Central memory CD8-positive, alpha-beta T cell (primary cell): ENCODE measurements at places on chromosomes 13 and 19.

GRCh38 chr19:920051-920864 is 3.1 kb downstream of the KISS1R start:
- peak; percentile 47 for DNase-seq

- no peak for DNase-seq
Measured at GRCh38 chr13:22201375-22201925, 530.6 kb downstream of the FGF9 start.

DNA sequence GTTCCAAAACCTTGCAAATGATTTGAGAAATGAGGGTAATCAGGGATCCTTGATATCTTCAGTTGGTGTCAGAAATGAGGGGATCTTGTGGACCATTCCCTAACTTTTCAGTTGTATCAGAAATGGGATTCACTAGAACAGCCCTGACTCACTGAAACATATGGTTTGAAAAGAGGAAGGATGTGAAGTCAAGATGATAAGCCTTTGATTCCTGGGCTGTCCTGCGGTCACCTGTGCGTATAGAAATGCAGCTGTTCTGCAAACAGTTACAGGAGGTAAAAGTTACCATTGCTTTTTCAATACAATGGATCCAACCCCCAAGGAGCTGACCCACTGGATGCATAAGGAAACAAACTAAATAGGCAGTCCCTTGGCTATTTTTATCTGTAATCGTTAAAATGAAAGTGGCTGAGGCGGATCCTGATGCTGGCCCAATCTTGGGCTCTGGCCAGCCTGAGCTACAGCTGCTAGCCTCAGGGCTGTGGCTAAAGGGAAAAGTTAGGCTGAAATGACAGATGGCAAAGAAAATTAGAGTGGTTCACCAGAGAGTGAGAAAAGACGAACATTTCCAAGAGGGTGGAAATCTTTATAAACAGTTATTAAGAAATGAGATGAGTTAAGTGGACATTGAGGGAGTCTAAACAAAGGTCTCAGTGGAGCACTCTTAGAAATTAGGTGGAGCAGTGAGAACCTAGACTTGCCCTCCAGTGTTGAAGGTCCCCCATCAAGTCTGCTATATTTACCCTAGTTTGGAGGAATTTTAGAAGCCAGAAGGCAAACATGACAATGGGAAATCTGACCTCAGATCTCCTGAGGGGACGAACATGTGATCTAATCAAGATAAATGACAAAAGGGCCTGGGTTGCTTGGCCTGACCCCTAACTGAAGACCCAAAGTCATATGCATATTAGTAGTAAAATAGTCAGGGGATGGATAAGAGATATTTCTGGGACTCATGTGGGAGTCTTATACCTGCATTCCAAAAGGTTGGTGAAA is 7.6 kb downstream of the SIGLECL1 start:
- DNase-seq = no peak

- no peak for DNase-seq
Measured at GRCh38 chr13:102567857-102568256, 28.9 kb upstream of the TPP2 start.

- no peak for DNase-seq
Measured at GRCh38 chr13:94550062-94550738, 45.8 kb downstream of the TGDS start.

DNA sequence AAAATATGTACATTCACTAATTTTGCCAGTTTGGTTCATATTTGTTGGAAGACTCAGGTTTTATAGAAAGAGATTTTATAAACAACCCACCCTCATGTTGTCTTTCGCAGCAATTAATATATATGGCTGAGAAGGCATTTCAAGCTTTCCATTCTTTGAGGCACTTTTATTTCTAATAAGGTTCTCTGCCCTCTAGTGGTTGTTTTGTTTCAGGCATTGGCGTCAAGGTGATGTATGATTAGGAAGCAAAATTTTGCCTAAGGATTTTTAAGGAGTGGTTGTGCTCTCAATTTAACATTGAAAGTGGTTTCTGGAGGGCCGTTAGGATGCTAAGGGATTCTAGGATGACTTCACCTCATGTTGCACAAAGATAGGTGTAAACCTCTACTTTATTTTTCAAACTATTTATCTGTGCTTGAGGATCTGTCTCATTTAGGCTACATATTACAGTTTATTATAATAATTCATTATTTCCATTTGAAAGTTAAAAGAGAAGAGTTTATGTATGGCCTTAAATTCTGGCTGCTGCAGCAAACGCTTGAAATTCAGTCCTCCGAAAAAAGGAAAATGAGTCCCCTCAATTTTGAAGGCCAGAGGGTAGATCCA is 35.9 kb downstream of the OXGR1 start:
- DNase-seq = no peak

DNA sequence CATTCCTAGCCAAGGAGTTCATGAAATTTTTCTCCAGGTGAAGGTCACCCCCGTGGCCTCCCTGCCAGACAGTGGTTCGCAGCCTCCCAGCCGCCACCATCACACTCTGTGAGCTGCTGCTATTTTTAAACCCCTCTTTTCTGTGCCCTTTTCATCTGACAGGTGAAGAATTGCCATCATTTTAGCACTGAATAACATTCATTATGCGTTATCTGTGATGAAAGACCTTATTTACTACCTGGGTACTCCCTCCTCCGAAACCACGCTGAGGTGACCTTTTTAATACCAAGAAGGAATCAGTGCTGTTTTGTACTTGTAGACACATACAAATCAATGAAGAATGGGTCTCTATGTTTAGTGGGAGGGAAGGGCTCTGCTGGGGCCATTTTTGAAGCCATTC is 148.9 kb upstream of the GPR12 start:
- no peak for DNase-seq

DNA sequence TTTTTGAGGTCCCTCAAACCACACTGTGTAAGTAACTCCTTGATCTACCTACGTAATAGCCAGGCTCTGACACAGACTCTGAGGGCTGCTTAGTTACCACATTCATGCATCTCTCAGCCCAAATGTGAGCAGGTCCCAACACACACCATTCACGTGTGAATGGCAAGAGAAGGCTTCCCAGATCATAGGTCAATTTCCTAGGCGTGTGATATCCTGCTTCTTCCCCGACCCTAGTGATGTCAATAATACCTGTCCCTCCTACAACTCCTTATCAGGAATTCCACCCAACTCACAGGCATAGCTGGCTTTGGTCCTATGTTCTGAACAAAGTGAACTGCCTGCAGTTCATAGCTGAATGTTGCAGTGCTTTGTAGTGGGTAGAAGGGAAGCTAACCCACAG is 334.5 kb downstream of the RFC3 start:
- DNase-seq = no peak

GRCh38 chr19:19817357-19817756 is 4.2 kb downstream of the ZNF506 start:
- peak; percentile 25 for DNase-seq

GRCh38 chr13:69477451-69477850 is 630.2 kb upstream of the ATXN8OS start:
- DNase-seq = no peak

DNA sequence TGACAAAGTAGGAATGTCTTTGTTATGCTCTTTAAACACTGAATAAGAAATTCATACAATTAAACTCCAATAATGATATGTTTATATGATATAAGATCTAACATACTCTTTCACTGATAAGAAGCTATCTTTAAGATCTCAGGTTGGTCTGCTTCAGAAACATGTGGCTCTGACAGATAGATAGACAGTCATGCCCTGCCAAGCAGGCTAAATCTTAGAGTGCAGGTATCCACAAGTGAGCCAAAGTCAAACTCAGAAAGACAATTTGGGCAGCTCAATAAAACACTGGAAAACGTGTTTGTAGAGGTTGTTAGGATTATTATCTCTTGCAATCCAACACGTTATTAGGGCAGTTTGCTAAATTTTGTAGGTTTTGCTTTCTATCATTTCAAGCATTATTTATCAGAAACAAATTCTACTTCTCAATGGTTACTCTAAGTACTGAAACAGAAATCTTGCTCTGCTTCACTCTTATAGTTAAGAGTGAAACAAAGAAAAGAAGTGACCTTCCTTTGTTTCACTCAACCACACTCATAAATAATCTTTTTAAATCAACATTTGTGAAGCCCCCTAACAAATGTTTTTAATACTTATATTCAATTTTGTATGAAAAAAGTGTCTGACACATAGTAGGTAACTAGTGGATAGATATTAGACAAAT is 1255.6 kb downstream of the DIAPH3 start:
- DNase-seq = no peak

- DNase-seq = no peak
Measured at GRCh38 chr19:31416548-31416947, 67.3 kb upstream of the TSHZ3 start.

- DNase-seq = no peak
Measured at GRCh38 chr13:76730220-76730619, 156.0 kb downstream of the KCTD12 start.

DNA sequence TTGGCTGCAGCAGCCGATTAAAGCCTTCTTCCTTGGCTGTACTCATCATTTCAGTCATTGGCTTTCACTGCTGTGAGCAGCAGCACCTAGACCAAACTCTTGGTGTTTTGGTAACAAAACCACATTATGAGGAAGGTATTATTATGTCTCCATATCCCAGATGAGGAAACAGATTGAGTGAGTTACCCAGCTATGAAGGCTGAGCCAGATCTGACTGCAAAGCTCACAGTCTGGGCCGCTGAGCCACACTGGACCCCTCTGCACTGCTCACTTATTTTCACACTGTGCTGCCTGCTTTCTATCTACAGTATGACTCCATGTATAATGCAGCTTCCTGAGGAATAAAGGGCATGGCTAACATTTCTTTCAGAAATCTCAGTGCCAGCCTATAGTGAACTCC is 24.5 kb downstream of the CRYL1 start:
- DNase-seq = no peak

DNA sequence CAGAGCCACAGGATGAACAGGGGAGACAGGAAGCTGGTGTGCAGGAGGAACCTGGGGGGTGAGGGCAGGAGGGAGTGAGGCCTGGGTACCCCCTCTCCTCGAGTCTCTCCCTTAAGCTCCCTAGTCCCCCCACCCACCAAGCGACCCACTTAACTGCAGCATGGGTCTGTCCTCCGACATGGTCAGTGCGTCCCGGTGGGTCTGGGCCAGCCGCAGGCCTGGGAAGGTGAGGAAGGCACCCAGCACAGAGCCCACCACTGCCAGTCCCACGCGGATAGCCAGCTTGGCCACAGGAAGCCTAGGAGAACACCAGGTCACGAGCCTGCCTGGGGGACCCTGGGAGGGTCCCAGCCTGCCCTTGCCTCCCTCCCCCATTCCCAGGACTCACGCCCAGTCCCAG is 16.9 kb downstream of the TMEM161A start:
- DNase-seq = no peak

GRCh38 chr13:45196622-45197021 is 4.2 kb downstream of the KCTD4 start:
- no peak for DNase-seq

- DNase-seq = peak; percentile 87
Measured at GRCh38 chr19:37172368-37173366, at the start of gene ZNF585A. TSS of gene ZNF585A (minus strand) at chr19:37172695. CDS start at chr19:37169910, 2,785 bp downstream.

- no peak for DNase-seq
Measured at GRCh38 chr19:45475537-45476291, 7.9 kb downstream of the FOSB start.

GRCh38 chr19:48512504-48513288 is 1.1 kb upstream of the LMTK3 start:
- no peak for DNase-seq

DNA sequence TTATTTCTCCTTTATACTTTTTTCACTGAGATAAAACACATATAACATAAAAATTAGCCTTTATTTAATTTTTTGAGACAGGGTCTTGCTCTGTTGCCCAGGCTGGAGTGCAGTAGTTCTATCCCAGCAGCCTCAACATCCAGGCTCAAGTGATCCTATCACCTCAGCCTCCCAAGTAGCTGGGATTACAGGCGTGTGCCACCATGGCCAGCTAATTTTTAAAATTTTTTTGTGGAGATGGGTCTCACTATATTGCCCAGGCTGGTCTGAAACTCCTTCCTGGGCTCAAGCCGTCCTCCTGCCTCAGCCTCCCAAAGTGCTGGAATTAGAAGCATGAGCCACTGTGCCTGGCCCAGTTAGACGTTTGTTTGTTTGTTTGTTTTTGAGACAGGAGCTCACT is 28.4 kb downstream of the CRTC1 start:
- DNase-seq = no peak

GRCh38 chr13:113072376-113072775 is 33.2 kb upstream of the F7 start:
- DNase-seq = no peak

DNA sequence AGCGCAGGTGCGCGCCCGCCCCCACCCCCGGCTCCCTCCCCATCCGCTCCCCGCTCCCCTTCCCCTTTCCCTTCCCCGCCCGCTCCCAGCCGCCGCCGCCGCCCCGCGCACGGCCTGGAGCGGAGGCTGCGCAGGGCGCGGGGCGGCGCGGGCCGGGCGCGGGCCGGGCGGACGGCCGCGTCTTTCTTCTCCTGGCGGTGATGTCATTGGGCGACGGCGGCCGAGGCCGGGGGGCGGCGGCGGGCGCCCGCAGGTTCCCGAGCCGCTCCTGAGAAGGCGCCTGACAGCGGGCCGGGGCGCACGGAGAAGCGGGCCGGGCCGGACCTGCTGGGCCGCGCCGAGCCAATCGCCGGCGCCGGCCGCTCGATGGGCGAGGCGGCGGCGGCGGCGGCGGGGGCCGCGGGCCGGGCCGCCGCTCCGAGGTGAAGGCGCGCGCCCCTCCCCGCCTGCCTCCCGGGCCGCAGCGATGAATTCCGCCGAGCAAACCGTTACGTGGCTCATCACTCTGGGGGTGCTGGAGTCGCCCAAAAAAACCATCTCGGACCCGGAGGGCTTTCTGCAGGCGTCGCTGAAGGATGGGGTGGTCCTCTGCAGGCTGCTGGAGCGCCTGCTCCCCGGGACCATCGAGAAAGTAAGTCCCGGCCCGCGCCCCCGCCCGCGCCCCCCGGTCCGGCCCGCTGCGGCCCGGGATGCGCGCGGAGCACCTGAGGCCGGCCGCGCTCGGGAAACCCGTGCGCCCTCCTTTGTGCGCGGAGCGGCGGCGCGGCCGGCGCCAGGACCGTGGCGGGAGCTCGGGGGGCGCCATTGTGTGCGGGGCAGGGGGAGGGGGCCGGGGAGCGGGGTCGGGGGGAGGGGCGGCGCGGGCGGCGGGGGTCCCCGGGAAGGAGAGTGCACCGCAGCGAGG is at the start of gene ARHGEF7:
Gene ARHGEF7 (plus strand): TSS at position 250 of the 904 bp plus-strand sequence. CDS start 217 bp downstream, at position 467.
- DNase-seq = no peak

GRCh38 chr19:4472174-4472974 is at the start of gene HDGFL2:
TSS of gene HDGFL2 (plus strand) at chr19:4472297. CDS start at chr19:4472351, 54 bp downstream.
- no peak for DNase-seq

DNA sequence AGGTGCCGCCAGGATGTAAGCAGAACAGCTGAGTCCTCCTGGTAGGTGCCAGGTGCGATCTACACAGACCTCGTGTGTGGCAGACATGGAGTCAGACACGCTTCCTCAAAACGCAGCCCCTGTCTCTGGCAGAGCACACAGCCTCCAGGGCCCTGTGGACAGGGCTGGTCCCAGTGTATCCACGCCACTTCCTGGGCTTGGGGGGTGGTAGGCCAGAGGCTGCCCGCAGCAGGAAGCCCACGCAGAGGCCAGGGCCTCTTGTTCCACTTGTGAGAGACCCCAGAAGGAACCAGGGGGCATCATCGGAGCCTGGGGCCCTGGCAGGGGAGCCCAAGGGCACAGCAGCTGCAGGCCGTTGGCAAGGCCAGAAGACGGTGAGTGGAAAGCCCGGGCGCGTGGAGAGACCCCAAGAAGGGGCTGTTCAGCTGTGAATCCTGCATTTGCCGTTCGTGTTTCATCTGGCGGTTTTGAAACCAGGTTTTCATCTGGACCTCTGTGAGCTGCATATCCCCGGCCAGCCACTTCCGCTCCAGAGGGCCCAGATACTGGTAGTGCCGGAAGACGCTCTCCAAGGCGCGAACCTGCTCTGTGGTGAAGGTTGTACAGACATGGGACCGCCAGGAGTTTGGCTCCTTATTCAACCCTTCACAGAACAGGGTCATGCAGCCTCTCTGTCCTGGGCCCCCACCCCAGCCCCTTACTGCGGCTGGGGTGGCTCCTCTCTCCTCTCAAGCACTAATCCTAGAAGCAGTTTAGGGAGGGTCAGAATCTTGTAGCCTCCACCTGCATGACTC is 25.1 kb upstream of the SLITRK1 start:
- no peak for DNase-seq
